Panc1 (cell line): ENCODE measurements at places on chromosomes 13 and 19. TPM values are rescaled to one million over a fixed set of nuclear protein-coding genes. Genes with fewer than 3 reads are reported as not detected.

SLC25A41 gene
- total RNA-seq = 0.21 TPM

CFAP97D2 gene
- not detected for total RNA-seq

INSR gene
- 2.5 TPM for total RNA-seq

TPRX2 gene
- total RNA-seq = not detected

FOSB gene
- 13.4 TPM for total RNA-seq

ZNF749 gene
- 21.3 TPM for total RNA-seq

ZNF560 gene
- not detected for total RNA-seq

KBTBD7 gene
- 5.5 TPM for total RNA-seq

MED26 gene
- 8.8 TPM for total RNA-seq

ACER1 gene
- not detected for total RNA-seq

ZNF571 gene
- 6.2 TPM for total RNA-seq

UPK1A gene
- total RNA-seq = 0.67 TPM

ZNF284 gene
- 0.87 TPM for total RNA-seq

TMPRSS9 gene
- 0.23 TPM for total RNA-seq

ATP4B gene
- not detected for total RNA-seq
